ENCODE measurements at places on chromosomes 4 and X.

GRCh38 chrX:87105131-87105530, 412.5 kb upstream of the KLHL4 start:
- H3K4me3 ChIP-seq: no peak overlapping the region
- H3K36me3 ChIP-seq: no peaks in the 10 kb centered on the region
- no peak overlapping the region for H3K27ac ChIP-seq

DNA sequence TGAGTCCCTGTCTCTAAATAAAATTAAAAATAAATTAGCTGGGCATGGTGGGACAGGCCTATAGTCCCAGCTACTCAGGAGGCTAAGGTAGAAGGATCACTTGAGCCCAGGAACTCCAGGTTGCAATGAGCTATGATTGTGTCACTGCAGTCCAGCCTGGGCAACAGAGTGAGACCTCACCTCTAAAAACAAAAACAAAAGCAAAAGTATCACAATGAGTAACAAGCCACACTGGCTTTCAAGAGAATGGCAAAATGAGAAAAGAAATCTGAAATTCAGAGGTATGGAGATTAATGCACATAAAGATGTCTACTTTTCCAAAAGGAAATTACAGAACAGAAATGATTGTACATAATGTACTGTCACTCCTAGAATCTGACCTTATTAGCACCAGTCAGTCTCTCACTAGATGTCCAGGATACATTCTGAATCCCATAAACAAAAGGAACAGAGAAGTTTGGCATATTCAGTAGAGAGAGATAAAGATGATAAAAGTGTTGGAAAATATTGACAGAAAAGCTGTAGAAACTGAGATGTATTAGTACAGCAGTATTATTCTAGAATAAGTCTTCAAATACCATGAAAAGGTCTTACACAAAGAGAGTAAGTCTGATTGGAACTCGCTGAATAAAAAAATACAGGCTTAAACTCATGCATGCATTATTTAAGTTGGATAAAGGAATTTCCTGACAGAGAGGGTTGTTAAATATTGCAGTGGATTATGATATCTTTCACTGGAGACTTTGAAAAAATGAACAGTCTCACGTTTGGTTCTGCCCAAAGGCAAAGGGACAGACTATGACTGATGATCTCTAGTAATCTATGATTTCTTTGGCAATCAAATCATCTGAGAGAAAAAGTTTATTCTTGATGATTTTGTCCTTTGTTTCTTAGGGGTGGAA, 102.5 kb downstream of the SH3RF1 start:
- H3K4me3 ChIP-seq: no peak overlapping the region
- no peaks in the 10 kb centered on the region for H3K4me1 ChIP-seq
- H3K27me3 ChIP-seq: no peaks in the 10 kb centered on the region
- H3K27ac ChIP-seq: no peak overlapping the region

GRCh38 chr4:168884251-168885124, 125.6 kb downstream of the CBR4 start:
- H3K27ac ChIP-seq: no peak overlapping the region
- no peaks in the 10 kb centered on the region for H3K36me3 ChIP-seq
- no peak for DNase-seq
- no peak overlapping the region for H3K4me3 ChIP-seq

GRCh38 chr4:181157647-181158046, 1085.6 kb upstream of the TENM3 start:
- no peaks in the 10 kb centered on the region for H3K4me1 ChIP-seq
- no peak overlapping the region for H3K27ac ChIP-seq
- no peak for DNase-seq
- no peak overlapping the region for H3K4me3 ChIP-seq
- no peaks in the 10 kb centered on the region for H3K27me3 ChIP-seq
- H3K36me3 ChIP-seq: no peaks in the 10 kb centered on the region

DNA sequence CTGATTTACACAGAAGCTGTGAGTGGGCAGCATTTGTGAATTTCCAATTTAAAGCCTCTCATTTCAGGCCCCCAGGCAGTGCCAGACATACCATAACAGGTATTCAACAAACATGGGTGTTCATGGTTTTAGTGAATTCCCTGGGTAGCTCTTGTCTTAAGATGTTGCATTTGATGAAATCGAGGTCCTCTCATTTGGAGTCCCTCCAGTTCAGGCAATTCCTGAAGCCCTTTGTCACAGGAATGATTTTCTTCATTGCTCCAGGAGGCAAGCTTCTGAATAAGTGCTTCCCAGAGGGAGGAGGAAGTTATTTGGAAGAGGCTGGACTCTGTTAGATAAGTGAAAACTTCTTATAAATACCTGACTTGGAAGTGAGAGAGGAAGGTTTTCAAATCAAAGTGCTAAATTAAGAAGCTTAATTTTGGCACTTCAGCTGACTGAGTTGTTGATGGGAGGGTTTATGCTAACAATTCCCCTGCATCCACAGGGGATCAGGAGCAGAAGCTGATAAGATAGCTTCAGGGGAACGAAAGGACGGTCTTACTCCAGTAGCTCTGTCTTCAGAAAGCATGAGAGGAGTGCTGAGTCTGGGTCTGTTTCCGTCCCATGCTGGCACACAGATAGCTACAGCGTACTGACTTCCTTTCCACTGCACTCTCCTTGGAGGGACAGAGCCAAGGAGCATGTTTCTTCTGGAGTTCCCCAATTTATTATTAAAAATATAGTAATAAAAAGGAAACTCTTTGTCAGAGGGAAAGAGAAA, 543.1 kb downstream of the GBA3 start:
- no peak overlapping the region for H3K27ac ChIP-seq
- H3K4me1 ChIP-seq: no peaks in the 10 kb centered on the region
- H3K27me3 ChIP-seq: no peaks in the 10 kb centered on the region
- no peak for DNase-seq
- H3K4me3 ChIP-seq: no peak overlapping the region
- H3K36me3 ChIP-seq: no peaks in the 10 kb centered on the region

DNA sequence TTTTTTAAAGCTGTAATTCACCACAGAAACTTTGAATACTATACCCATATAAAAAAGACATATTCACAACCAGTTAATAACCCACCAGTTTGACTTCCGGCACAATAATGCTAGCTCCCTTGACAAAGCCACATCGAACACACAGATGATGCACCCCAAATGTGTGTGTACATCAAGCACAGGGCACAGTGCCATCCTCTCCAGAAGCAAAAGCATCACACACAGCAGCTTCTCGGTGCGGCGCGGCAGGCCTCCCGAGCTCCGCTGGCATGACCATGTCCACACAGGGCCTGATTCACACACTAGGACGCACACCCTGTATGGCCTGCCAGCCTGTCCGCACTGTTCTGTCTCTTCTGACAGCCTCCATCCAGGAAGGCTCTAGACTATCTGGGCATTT, 88.0 kb downstream of the LEF1 start:
- H3K36me3 ChIP-seq: no peaks in the 10 kb centered on the region
- no peaks in the 10 kb centered on the region for H3K4me1 ChIP-seq
- DNase-seq: no peak
- no peaks in the 10 kb centered on the region for H3K27me3 ChIP-seq
- H3K4me3 ChIP-seq: no peak overlapping the region

DNA sequence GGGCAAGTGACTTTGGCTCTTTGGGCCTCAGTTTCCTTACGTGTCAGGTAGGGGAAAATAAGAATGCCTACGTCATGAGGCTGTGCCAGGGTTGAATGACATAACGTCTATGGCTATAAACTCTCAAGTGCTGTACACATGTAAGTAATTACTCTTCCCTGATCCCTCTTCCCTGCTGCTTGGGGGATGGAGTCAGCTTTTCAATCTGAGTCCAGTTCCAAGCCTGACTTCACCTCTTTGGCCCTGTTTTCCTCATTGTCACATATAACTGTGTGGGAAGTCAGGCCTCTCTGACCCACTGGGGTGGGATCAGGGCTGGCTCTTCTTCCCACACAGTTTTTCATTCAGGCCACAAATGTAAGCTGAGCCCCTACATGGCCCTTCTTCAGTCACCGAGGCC, 11.4 kb upstream of the CITED1 start:
- no peak overlapping the region for H3K27ac ChIP-seq
- no peaks in the 10 kb centered on the region for H3K27me3 ChIP-seq
- H3K4me1 ChIP-seq: no peaks in the 10 kb centered on the region
- H3K36me3 ChIP-seq: no peaks in the 10 kb centered on the region
- no peak overlapping the region for H3K4me3 ChIP-seq

- no peak for DNase-seq
- no peaks in the 10 kb centered on the region for H3K27me3 ChIP-seq
These were observed 443.9 kb upstream of the INTU start for GRCh38 chr4:127188847-127189246.

Measured in Peyer's patch (tissue), 4 donors.